ENCODE measurements at places on chromosomes 6 and 20. TPM values are rescaled to one million over a fixed set of nuclear protein-coding genes. Genes with fewer than 3 reads are reported as not detected.

GRM4 gene
- total RNA-seq: 0.12 TPM

AIF1 gene
- total RNA-seq: not detected

HDGFL1 gene
- not detected for total RNA-seq

COL12A1 gene
- 5.1 TPM for total RNA-seq

HACE1 gene
- 2.1 TPM for total RNA-seq

FERMT1 gene
- total RNA-seq: 17.4 TPM

DPPA5 gene
- not detected for total RNA-seq

LMBRD1 gene
- 10.1 TPM for total RNA-seq

LRRN4 gene
- total RNA-seq: not detected

C6orf136 gene
- total RNA-seq: 10.2 TPM

ACTL10 gene
- not detected for total RNA-seq

SLC35F1 gene
- total RNA-seq: not detected

FNDC1 gene
- 0.06 TPM for total RNA-seq

SLC52A3 gene
- 0.64 TPM for total RNA-seq

SAPCD1 gene
- total RNA-seq: 2.7 TPM

CST1 gene
- 1.1 TPM for total RNA-seq

MUC21 gene
- not detected for total RNA-seq

NHLRC1 gene
- 1.9 TPM for total RNA-seq

TRIM10 gene
- total RNA-seq: not detected

FILIP1 gene
- 0.32 TPM for total RNA-seq

KDM1B gene
- total RNA-seq: 7.6 TPM

C2 gene
- 0.42 TPM for total RNA-seq

RSPO4 gene
- not detected for total RNA-seq

PSORS1C2 gene
- total RNA-seq: not detected

DTD1 gene
- total RNA-seq: 82.6 TPM

HLA-DPA1 gene
- not detected for total RNA-seq

OXT gene
- not detected for total RNA-seq

LAMP5 gene
- 0.05 TPM for total RNA-seq

HLA-G gene
- not detected for total RNA-seq

TRIM40 gene
- not detected for total RNA-seq

PDYN gene
- total RNA-seq: not detected

SLC17A3 gene
- 1.1 TPM for total RNA-seq

LY6G6C gene
- total RNA-seq: not detected

FOXS1 gene
- total RNA-seq: 0.52 TPM

GPR6 gene
- not detected for total RNA-seq

PRDM13 gene
- 0.93 TPM for total RNA-seq

SMLR1 gene
- not detected for total RNA-seq

GPLD1 gene
- total RNA-seq: 1.3 TPM

HEY2 gene
- total RNA-seq: not detected

STMND1 gene
- not detected for total RNA-seq

GNMT gene
- total RNA-seq: 0.10 TPM

FOXF2 gene
- 24.4 TPM for total RNA-seq

ARHGAP40 gene
- 0.02 TPM for total RNA-seq

CRIP3 gene
- total RNA-seq: 1.1 TPM

MTO1 gene
- total RNA-seq: 14.1 TPM

OPN5 gene
- not detected for total RNA-seq

C6orf52 gene
- total RNA-seq: 1.1 TPM

SLC22A16 gene
- not detected for total RNA-seq

CRISP2 gene
- not detected for total RNA-seq

FLRT3 gene
- 2.2 TPM for total RNA-seq

B3GAT2 gene
- 0.03 TPM for total RNA-seq

CPNE5 gene
- total RNA-seq: not detected

HLA-DRA gene
- not detected for total RNA-seq

RPS6KA2 gene
- 0.07 TPM for total RNA-seq

LIME1 gene
- total RNA-seq: 10.4 TPM

Measured in A549 treated with CORT108297 at 1 μM for 4 hours (cell line).